ENCODE measurements at places on chromosomes 2 and 18. TPM values are rescaled to one million over a fixed set of nuclear protein-coding genes. Genes with fewer than 3 reads are reported as not detected.

The DYSF gene
- total RNA-seq: 2.3 TPM

The OTOS gene
- total RNA-seq: not detected

The KATNAL2 gene
- total RNA-seq: 2.2 TPM

The COLEC12 gene
- 21.1 TPM for total RNA-seq

The SPRED2 gene
- 20.0 TPM for total RNA-seq

Measured in smooth muscle cell of the pulmonary artery (primary cell).